Activated T-helper 1 cell treated with anti-CD3 and anti-CD28 coated beads, Interleukin-2, amount 50 U/mL, for 16 hours (primary cell): ENCODE measurements at places on chromosomes 5 and 9.

DNA sequence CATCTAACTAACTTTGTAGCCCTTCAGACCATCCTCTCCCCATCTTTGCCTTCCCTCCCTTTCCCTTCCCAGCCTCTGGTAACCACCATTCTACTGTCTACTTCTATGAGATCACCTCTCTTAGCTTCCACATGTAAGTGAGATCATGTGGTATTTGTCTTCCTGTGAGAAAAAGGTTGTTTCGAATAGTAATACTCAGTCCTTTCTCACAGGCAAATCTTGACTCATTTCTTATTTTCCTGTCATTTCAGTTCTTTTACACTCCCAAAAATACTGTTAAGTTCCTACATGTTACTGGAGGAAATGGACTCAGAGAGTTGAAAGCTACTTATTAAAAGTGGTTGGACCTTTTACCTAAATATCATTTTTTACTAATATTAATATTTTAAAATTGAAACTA, 82.1 kb downstream of the SLF1 start:
- DNase-seq: no peak

GRCh38 chr5:59079622-59080620, 497.0 kb downstream of the RAB3C start:
- DNase-seq: no peak

GRCh38 chr9:99905833-99906402, 536 bp upstream of the STX17 start:
- DNase-seq: no peak

DNA sequence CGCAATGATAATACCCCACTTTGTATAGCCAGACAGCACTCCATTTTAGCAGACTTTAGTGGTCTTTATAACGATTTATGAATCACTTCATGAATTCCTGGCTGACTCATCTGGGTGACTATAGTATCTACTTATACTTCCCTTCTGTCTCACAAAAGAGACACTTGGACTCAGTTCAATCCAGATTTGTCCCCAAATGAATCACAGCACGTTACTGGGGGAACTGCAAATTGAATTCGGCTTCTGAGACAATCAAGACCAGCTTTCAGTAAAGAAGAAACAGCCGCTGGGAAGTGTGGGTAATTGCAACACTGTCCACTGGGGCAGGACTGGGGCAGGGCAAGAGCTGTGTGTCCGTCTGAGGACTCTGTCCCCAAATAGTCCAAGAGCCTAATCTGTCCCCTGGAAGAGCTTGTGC, 337.3 kb upstream of the RFX3 start:
- no peak for DNase-seq

- no peak for DNase-seq
These were observed 72.4 kb upstream of the LHFPL2 start for GRCh38 chr5:78720997-78721396.
